Activated naive CD8-positive, alpha-beta T cell treated with anti-CD3 and anti-CD28 coated beads, Interleukin-2, amount 50 U/mL, for 24 hours (primary cell): ENCODE measurements at places on chromosomes 6 and 20.

- H3K4me1 ChIP-seq: no peaks in the 10 kb centered on the region
- H3K27ac ChIP-seq: no peak overlapping the region
- no peaks in the 10 kb centered on the region for H3K36me3 ChIP-seq
- peaks cover 6% of the 10 kb centered on the region for H3K27me3 ChIP-seq
These were observed 107.3 kb downstream of the OGFRL1 start for GRCh38 chr6:71395731-71396409.

DNA sequence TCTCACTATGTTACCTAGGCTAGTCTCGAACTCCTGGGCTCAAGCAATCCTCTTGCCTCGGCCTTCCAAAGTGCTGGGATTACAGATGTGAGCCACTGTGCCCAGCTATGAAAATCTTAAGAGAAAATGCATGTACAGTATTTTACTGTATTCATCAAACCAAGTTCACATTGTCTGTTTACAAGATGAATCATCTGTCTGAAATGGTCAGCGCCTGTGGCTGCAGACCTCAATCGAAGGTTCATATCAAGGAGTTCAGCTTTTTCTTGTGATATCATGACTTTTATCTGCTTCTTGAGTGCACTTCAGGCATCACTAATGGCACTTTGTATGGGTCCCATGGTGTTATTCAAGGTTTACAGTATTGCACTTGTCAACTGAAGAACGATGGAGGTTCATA is 155.1 kb downstream of the SLC16A10 start:
- H3K4me1 ChIP-seq: no peaks in the 10 kb centered on the region
- no peaks in the 10 kb centered on the region for H3K27me3 ChIP-seq
- H3K36me3 ChIP-seq: no peaks in the 10 kb centered on the region
- H3K4me3 ChIP-seq: no peak overlapping the region
- H3K27ac ChIP-seq: no peak overlapping the region
- DNase-seq: no peak

GRCh38 chr6:99711925-99712324 is 105.3 kb downstream of the PRDM13 start:
- no peak overlapping the region for H3K27ac ChIP-seq
- H3K4me1 ChIP-seq: no peaks in the 10 kb centered on the region
- H3K4me3 ChIP-seq: no peak overlapping the region
- peaks cover 17% of the 10 kb centered on the region for H3K27me3 ChIP-seq
- H3K36me3 ChIP-seq: no peaks in the 10 kb centered on the region
- DNase-seq: no peak

DNA sequence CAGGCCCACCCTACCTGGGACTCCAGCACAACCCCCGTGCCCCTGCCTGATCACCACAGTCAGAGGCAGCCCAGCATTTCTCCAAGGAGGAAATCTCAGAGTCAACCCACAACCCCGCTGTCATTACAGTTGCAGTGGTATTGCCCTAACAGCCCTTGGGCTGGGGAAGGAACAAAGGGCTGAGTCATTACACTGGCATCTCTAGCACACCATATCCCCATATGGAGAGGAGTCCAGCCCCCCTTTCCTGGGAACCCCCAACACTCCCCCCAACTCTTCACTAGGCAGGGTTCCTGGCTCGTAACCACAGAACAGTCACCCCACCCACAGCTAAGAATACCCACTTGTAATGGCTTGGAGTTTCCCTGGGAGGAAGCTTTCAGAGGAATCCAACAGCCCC is 149.4 kb upstream of the OGFRL1 start:
- no peaks in the 10 kb centered on the region for H3K4me1 ChIP-seq
- H3K36me3 ChIP-seq: no peaks in the 10 kb centered on the region
- H3K27me3 ChIP-seq: peaks cover 4% of the 10 kb centered on the region
- H3K27ac ChIP-seq: no peak overlapping the region
- DNase-seq: no peak
- no peak overlapping the region for H3K4me3 ChIP-seq

- no peak overlapping the region for H3K4me3 ChIP-seq
- peaks cover 38% of the 10 kb centered on the region for H3K4me1 ChIP-seq
- peaks cover 30% of the 10 kb centered on the region for H3K36me3 ChIP-seq
- no peak overlapping the region for H3K27ac ChIP-seq
These were observed 131.5 kb downstream of the INSM1 start for GRCh38 chr20:20499439-20499838.

GRCh38 chr20:58720890-58721289 is 28.3 kb downstream of the NPEPL1 start:
- H3K4me3 ChIP-seq: no peak overlapping the region
- no peak overlapping the region for H3K27ac ChIP-seq
- H3K27me3 ChIP-seq: peaks cover 32% of the 10 kb centered on the region
- DNase-seq: no peak
- H3K4me1 ChIP-seq: no peaks in the 10 kb centered on the region
